CD4-positive, alpha-beta T cell treated with Interferon alpha-2 for 1 hour (primary cell): ENCODE measurements at places on chromosomes 1 and 21.

DNA sequence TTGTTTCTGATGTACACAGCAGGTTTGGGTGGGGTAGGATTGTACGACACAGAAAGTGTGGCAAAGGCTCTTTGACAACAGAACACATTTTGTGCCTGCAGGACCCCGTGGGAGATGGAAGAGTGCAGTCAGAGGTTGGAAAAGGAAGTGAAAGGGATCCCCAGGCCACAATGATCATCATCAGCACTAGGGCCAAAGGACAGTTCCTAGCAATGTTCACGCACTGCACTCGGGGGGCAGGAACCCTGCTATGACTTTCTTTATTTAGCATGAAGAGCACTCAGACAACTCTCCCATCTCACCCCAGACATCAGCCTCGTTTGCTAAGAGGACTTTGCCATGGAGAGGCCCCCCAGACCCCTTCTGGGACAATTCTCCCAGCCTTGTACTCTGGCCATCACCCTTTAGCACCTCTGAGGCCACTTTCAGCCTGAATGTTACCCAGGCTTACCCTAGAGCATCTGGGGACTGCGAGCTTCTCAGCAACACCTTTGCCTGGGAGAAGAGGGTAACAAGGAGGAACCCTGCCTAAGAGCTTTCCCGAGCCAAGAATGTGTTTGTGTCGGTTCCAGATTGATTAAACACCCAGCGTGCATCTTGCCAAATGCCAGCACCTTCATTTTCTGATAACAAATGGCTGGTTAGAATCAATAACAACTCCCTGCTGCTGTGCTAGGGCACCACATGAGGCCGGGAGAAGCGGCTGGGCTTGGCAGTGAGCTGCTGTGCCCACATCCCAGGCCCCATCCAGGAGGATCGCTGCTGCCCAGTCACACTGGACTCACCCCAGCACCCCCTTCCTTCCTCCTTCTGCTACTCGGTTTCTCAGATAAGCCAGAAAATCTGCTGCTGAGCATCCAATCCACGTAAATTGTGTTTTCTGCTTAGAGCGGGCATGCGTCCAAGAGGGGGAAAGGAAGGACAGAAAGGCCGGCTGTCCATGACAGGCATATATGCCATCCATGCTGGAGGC is 633.1 kb downstream of the AJAP1 start:
- DNase-seq: no peak

DNA sequence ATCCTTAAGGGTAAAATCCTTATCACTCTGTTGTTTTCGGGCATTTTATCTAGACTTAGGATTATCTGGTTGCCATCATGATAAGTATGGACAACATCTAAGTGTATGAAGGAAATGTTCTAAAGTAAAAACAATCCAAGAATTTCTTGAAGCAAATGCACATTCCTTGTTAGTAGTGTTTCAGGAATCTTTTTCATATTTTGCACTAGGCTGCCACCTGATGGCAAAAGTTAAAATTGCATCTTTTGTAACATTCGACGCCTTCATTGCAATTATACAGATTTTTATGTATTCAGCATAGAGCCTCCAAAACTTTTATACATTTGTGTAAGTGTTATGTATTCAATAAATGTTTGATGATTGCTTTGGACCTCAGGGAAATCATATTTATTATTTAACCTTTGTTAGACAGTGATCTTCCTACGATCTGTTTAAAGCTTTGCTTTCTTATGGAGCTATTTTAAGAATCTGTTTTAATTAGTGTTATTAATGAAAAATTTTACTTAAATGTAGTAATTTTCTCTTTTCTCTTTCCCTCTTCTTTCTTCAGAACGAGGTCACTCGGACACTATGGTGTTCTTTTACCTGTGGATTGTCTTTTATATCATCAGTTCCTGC is 49.4 kb upstream of the KIAA1614 start:
- DNase-seq: peak; percentile 3

- DNase-seq: no peak
Observed at GRCh38 chr21:31987696-31988095, 114.9 kb downstream of the HUNK start.

DNA sequence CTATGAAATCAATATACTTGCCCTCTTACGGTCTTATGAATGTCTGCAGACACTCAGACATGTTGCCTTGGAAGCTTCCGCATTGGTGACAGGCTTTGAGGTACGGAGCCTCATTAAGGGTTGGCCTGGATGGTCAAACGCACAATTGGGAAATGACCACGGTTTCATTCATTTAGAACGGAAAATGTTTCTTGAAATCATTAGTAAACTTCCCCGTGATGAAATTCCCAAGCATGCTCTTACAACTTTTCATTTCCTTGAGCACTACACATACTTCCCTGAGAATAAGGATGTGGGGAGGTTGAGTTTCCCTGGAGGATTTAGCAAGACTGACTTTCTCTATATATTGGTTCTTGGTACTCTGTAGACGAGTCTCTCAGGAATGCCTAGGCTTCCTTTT is 146.3 kb downstream of the HLX start:
- no peak for DNase-seq

GRCh38 chr1:114927401-114927800 is 72.7 kb downstream of the SYCP1 start:
- DNase-seq: no peak

- DNase-seq: no peak
Observed at GRCh38 chr1:9764550-9764949, 59.2 kb downstream of the CLSTN1 start.

- no peak for DNase-seq
Observed at GRCh38 chr1:74964508-74965102, 169.6 kb upstream of the LHX8 start.

DNA sequence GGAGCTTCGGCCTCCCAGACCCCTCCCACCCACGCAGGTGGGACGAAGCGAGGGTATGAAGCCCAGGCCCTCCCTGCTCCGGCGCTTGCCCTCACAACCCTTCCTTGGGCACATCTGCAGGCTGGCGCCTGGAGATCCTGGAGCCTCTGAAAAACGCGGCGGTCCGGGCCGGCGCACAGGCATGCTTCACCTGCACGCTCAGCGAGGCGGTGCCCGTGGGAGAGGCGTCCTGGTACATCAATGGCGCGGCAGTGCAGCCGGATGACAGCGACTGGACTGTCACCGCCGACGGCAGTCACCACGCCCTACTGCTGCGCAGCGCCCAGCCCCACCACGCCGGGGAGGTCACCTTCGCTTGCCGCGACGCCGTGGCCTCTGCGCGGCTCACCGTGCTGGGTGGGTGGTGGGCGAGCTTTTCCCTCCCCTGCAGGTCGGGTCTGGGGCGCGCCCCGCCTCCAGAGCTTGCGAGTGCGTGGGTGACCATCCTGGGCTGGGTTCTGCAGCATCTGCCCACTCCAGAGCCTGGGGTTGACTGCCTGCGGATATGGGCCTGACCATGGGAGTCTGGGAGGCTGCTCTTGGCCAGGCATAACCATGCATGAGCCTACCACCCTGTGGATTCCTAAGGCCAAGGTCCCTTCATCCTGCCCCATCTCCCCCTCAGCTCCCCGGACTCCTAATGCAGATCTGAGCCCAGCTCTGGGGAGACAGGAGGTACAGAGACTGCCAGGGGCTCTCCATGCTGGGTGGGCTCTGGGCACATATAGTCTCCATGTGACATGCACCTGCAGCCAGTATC is 89.8 kb downstream of the TRIM11 start:
- DNase-seq: no peak

- no peak for DNase-seq
Observed at GRCh38 chr1:177223359-177223758, 52.6 kb downstream of the BRINP2 start.

GRCh38 chr1:29583727-29584126 is 347.4 kb downstream of the PTPRU start:
- DNase-seq: no peak

DNA sequence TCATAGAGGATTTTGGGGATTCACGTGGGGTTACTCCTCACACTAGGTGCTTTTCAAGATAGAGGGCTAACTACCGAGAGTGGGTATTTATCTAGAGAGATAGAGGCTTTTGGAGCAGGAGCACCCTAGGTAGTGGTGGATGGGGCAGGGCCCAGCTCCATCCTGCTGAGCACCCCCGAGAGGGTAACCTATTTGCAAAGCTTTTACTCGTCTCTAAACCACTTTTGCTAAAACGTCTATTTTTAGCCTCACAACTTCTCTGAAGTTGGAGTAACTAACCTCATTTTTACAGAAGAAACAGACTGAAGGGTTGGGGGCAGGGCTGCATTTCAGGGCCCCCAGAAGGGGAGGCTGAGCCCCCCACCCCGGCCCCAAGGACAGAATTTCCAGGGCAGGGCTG is 12.3 kb upstream of the PIK3CD start:
- no peak for DNase-seq

- DNase-seq: no peak
Observed at GRCh38 chr1:234200566-234200965, 172.7 kb upstream of the COA6 start.

DNA sequence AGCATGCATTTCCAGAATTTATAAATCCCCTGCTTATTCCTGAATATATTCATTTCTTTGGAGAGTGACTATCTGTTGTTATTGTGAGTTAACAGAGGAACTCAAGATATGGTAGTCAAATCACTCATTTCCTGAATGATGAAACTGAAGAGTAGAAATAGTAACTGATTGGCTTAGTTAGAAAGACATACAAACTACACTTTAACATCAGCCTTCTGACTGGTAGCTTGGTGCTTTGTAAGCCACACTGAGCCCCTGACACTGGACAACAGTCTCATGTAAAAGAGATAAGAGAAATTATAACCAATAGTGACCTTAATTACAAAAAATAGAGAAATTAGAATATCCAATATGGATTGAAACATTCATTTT is 4.8 kb downstream of the GBP7 start:
- no peak for DNase-seq

DNA sequence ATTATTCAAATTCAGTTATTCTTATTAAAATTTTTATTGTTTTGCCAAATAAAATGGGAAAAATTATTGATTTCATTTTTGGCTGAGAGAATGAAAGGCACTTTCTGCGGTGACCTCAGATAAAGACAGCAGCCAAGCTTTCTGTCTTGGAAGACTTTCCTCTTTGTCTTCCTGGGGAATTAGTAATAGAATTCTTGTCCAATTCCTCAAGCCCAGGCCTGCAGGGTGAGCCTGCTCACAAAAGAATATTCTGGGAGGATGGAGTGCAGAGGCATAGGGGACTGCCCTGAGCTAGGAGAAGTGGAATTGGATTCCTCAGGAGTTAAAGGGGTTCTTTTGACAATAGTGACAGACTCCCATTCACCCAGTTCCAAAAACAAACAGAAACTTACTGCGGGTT is 614.5 kb upstream of the ADGRL2 start:
- DNase-seq: no peak

DNA sequence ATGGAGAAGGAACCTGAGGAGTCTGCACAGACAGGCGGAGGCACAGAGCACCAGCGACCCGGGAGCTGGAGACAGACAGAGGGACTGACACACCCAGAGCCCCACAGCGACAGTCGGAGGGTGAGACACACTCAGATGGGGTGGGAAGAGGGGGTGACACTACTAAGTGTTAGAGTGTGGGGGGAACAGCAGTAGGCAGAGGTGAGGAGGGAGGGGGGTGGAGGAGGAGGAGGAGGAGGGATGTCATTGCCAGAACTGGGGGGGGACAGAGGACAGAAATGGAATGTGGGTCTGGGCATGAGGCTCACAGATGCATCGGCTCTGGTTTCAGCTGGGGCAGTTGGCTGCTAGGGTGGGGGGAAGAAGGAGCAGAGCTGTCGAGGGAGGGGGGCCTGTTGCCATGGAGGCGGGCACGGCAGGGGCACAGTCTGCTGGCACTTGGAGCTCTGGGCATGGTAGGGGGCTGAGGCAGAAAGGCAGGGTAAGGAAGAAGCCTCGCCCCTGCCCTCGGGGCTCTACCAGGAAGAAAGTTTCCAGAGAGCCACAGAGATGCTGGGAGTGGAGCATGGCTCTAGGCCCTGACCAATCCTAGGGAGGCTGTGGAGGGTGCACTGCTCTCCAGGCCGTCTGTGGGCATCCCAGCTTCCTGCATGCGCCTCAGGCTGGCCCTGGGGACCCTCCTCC is 37.3 kb downstream of the AHDC1 start:
- DNase-seq: no peak

GRCh38 chr21:43835050-43835449 is 30.0 kb upstream of the AGPAT3 start:
- DNase-seq: no peak

DNA sequence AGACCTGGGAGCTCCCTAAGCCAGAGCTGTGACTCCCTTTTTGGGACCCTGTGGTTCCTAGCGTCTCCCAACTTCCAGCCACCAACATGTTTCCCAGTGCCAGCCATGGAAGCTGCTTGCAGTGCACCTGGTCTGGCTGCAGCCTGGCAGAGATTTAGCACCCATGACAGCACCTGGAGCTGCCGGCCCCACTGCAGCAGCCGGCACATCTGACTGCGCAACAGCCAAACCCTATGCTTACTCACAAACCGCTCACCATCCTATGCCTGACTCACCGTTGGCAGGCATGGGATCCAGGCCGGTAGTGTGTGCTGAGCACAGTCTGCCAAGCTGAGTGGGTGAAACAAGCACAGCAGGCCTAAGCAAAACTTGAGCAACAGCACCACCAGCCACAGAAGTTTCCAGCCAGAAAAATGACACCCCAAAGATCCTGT is 435.9 kb upstream of the PRMT6 start:
- no peak for DNase-seq

GRCh38 chr1:175646439-175647209 is 96.8 kb downstream of the TNR start:
- DNase-seq: no peak

- DNase-seq: no peak
Observed at GRCh38 chr1:95207223-95207935, 26.6 kb upstream of the RWDD3 start.

DNA sequence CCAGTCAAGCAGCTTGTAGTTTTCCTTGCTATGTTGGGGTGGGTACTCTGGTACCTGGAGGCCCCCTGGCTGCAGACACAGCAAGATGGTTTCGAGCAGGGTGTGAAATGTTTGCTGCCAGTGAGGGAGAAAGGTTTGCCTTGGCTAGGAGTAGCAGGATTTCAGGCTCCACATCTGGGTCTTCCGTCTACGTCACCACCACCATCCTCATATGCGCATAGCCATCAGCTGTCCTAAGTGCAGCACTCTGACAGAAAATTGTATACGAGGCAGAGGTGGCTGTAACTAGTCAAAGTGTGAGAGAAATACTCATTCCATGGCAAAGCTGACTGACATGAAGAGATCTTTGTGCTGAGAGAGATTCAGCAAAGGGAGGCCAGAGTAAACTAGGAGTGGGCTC is 212.6 kb downstream of the NFIA start:
- DNase-seq: no peak

- DNase-seq: no peak
Observed at GRCh38 chr1:231684356-231685244, 58.0 kb downstream of the DISC1 start.
